Immature natural killer cell (primary cell): ENCODE measurements at places on chromosomes 3 and 15. TPM values are rescaled to one million over a fixed set of nuclear protein-coding genes. Genes with fewer than 3 reads are reported as not detected.

The TRAK1 gene
- 2.1 TPM for polyA plus RNA-seq

The TICRR gene
- polyA plus RNA-seq, result 0.10 TPM

The SLC12A8 gene
- not detected for polyA plus RNA-seq

The LRCH3 gene
- 7.2 TPM for polyA plus RNA-seq

The KCNMB2 gene
- polyA plus RNA-seq, result not detected

The RARB gene
- not detected for polyA plus RNA-seq

The CMC1 gene
- polyA plus RNA-seq, result 536 TPM

The DUOXA2 gene
- polyA plus RNA-seq, result not detected

The OCA2 gene
- not detected for polyA plus RNA-seq

The IFT57 gene
- 10.8 TPM for polyA plus RNA-seq

The CLK3 gene
- 32.4 TPM for polyA plus RNA-seq

The CCR8 gene
- polyA plus RNA-seq, result 1.1 TPM

The MASP1 gene
- polyA plus RNA-seq, result not detected

The TRPC1 gene
- polyA plus RNA-seq, result not detected

The PLSCR2 gene
- polyA plus RNA-seq, result not detected

The ROBO2 gene
- not detected for polyA plus RNA-seq

The CEP19 gene
- polyA plus RNA-seq, result 2.3 TPM

The NSUN3 gene
- polyA plus RNA-seq, result 16.1 TPM

The CHL1 gene
- polyA plus RNA-seq, result not detected

The PLA2G4B gene
- 2.7 TPM for polyA plus RNA-seq

The APOD gene
- not detected for polyA plus RNA-seq

The ITPKA gene
- not detected for polyA plus RNA-seq

The ATP13A5 gene
- polyA plus RNA-seq, result not detected

The GRM7 gene
- polyA plus RNA-seq, result not detected

The OR5K2 gene
- polyA plus RNA-seq, result not detected

The DISP2 gene
- 0.38 TPM for polyA plus RNA-seq

The GOLGA6A gene
- not detected for polyA plus RNA-seq

The SH2D7 gene
- not detected for polyA plus RNA-seq

The AEN gene
- polyA plus RNA-seq, result 17.8 TPM

The PFN2 gene
- 5.8 TPM for polyA plus RNA-seq

The TMEM212 gene
- polyA plus RNA-seq, result not detected

The NOX5 gene
- polyA plus RNA-seq, result not detected

The ACP3 gene
- 1.4 TPM for polyA plus RNA-seq

The CAV3 gene
- not detected for polyA plus RNA-seq

The STAC gene
- not detected for polyA plus RNA-seq
